Hypothalamus (tissue), 51 donors: ENCODE measurements at places on chromosomes 4 and X.

DNA sequence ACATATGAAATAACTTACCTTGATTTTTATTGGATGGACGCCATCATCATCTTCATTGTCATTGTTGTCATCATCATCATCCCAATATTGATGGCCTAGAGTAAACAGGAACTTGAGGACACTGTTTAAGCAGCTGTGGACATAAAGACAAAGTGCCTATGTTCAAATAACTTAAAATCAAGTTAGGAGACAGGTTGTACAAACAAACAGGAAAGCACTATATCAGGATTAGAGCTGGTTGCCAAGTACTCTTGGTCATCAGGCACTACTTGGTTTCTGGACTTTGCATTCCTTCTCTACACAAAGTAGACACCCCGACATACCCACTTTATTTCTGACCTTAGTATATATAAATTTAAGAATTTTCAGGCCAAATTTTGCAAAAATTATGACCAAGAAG, 608.6 kb downstream of the KLHL13 start:
- DNase-seq, result no peak

DNA sequence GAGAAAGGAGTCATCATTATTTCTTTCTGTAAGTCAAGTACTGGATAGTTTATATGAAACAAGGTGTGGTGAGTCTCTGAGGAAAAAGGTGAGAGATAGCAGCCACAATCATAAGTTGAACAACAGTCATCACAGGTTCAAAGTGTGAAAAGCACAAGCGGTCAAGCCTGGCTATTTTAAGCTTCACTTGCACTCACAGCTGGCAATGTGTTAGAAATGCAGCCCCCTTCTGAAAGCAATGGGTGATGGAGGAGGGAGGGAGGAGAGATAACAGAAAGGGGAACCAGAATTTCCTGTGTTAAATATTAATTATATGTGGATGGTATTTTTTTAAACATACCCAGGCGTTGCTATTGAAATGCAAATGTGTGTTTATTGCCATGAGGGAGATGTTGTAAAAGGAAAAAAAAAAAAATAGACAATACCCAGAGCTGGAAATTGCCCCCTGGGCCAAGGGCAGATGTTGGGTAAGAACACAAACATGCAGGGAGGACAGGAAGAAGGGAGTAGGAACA, 26.9 kb upstream of the BMP3 start:
- DNase-seq, result no peak

- DNase-seq, result no peak
Observed at GRCh38 chr4:76023389-76023788, at the start of gene CXCL10. CXCL10 (minus strand) TSS chr4:76023497; CDS start chr4:76023431, 66 bp downstream.

DNA sequence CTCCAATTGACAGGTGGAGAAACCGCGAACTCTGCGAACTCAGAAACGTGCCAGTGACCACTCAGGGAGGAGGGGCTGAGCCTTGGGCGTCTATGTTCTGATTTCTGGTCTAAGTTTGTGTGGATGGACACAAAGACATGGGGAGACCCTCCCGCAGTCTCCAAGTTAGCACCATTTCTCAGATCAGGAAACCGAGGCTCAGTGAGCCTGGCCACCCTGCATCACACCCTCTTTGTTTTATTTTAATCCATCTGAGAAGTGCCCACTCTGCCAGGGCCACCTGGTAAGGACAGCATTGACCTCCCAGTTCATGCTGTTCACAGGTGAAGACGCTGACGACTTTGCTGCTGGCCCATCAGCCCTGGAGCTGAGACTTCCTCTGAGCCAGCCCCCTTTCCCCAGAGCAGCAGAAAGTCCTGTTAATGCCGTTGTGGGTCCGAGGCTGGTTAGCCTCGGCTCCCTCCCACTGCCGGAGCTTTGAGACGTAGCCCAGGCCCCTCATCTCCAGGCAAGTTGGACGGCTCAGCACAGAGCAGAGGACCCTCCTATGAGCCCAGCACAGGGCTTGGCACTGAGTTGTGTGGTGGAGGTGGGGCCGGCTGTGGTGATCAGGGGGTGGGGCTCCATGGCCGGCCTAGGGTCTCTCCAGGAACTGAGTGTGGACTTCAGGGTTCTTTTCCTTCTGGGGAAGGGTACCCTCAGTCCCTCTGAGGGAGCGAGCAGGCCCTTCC, 43.7 kb downstream of the PSAPL1 start:
- DNase-seq, result no peak

- DNase-seq, result no peak
Observed at GRCh38 chr4:40122941-40123340, 66.3 kb downstream of the N4BP2 start.

DNA sequence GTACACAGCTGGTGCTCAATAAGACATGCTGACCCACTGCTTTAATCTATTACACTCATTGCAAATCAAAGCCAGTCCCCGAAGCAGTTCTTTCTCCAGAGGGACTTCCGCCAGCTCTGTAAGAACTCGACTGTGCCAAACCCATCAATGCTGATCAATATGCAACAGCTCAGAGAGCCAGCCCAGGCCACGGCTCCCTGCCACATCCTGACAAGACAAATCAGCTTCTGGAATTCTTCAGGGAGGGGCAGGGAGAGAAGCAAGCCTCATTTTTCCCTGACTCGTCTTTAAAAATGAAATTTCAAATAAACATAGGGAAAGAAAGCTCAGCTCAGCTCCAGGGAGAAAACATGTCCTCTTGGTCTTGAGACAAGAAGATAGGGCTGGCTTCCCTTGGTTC, 5.3 kb upstream of the ADRA2C start:
- no peak for DNase-seq

DNA sequence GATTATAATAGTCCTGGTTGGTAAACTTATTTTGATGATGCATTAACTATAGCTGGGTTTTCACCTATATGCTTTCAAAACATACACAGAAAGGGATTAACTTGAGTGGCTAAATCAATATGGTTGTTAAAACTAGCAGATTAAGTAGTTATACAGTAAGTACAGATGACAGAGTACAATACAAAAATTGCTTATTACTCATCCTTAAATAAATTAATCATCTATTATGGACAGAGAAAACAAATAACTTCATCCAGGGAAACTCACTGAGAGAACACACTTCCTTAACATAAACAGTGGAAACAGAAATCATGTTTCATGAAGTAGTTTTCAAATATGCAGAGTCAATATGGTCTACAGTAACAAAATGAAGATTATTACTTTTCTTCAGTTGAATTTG, 133.4 kb downstream of the AREG start:
- no peak for DNase-seq

DNA sequence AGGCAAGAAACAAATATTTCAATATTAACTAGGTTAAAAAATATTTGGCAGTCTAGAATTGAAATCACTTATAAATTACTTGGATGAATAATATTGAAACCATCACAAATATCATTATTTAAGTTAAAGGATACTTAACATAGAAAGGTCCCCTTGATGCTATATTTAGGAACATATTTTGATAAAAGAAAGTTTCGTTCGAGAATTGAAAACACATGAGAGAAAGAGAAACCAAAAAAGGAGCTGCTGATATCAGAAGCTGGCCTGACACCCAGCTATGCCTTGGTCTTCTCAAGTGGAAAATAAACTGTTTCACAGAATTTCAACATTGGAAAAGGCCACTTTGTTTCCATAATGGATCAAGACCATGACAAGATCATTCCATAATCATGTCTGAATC, 762.4 kb downstream of the DMD start:
- no peak for DNase-seq

- DNase-seq, result no peak
Observed at GRCh38 chr4:151887816-151888180, 127.0 kb upstream of the GATB start.

DNA sequence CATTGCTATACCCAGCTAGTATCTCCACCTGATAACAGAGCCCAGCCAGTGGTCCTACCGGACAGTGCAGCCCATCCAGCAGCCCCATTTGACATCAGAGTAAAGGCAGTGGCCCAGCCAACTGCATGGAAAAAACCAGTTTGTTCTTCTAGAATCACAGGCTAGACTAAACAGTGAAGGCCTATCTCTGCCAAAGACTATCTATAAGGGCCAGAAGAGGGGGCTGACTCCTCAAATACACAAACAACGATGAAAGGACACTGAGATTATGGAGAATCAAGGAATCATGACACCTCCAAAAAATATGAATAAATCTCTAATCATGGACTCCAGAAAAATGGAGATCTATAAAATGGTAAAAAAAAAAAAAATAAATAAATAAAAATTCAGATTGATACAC, 546.4 kb upstream of the HTR2C start:
- no peak for DNase-seq
